ENCODE measurements at places on chromosomes 16 and 17.

DNA sequence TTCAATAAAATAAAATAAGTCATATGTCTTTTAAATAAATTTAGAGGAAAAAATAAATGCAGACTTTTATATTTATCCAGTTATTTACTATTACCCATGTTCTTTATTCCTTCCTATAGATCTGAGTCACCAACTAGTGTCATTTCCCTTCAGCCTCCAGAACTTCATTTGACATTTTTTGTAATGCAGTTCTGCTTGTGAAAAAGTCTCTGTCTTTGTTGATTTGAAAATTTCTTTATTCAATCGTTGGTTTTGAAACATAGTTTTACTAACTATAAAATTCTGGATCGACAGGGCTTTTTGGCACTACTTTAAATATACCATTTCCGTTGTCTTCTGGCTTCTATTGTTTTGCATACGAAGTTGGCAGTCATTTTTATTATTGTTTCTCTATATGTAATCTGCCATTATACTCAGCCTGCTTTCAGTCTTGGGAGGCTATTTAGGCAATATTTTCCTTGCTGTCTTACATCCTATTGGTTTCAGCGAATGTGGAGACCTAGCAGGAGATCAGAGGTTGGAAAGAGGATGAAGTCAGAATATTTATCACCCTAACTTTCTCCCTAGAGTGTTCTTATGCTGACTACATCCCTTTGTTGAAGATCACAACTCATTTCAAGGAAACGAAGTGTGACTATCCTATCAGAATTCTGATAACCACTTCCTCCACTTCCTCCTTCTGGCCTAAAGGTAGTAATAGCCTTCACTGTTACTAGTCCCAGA lies 42.0 kb upstream of the SLC6A2 start:
- no peak for DNase-seq
- no peaks in the 10 kb centered on the region for H3K36me3 ChIP-seq
- H3K27me3 ChIP-seq: peaks cover 13% of the 10 kb centered on the region
- no peak overlapping the region for H3K27ac ChIP-seq
- no peaks in the 10 kb centered on the region for H3K4me1 ChIP-seq

- DNase-seq: no peak
- no peak overlapping the region for H3K4me3 ChIP-seq
- H3K4me1 ChIP-seq: peaks cover 13% of the 10 kb centered on the region
- H3K27ac ChIP-seq: peak overlapping the region; percentile 69
- peaks cover 36% of the 10 kb centered on the region for H3K36me3 ChIP-seq
These were observed 124.8 kb downstream of the ABCC1 start for GRCh38 chr16:16073891-16074881.

- no peak overlapping the region for H3K27ac ChIP-seq
- DNase-seq: no peak
- peaks cover 5% of the 10 kb centered on the region for H3K27me3 ChIP-seq
- peaks cover 53% of the 10 kb centered on the region for H3K4me1 ChIP-seq
These were observed 511.6 kb downstream of the MAF start for GRCh38 chr16:79088971-79089370.

DNA sequence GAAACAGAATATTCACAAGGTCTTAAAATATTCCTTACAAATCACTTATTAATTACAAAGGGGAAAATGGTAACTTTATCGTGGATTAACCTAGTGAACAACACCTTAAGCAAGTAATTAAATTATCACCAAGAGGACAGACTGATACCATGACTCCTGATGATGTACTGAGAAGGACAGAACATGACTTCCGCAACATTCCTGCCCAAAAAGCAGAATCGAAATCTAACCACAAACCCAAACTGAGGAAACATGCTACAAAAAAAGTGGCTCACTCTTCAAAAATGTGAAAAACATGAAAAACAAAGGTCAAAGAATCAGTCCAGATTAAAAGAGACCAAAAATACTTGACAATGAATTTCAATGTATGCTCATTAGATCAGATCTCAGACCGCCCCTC lies 151.5 kb downstream of the AATF start:
- no peak overlapping the region for H3K27ac ChIP-seq
- peaks cover 10% of the 10 kb centered on the region for H3K36me3 ChIP-seq
- H3K27me3 ChIP-seq: no peaks in the 10 kb centered on the region
- H3K4me1 ChIP-seq: no peaks in the 10 kb centered on the region

DNA sequence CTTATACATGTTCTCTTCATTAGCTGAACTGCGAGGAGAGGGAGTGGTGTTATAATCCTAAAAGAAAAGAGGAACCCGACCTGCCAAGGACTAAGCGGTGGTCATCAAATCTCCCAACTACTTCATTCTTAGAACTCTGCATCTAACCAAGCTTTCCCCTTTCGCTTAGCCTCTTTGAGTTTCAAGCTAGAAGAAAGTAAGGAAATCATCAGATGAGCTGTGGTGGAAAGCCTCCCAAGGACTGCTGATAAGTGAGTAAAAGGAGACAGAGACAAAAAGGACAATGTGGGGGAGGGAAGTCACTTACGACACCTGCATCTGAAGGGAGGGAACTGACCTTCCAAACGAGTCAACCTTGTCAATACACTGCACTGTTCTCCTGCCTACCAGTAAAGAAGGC lies 121.3 kb downstream of the TRIM37 start:
- H3K27ac ChIP-seq: no peak overlapping the region
- H3K4me3 ChIP-seq: no peak overlapping the region
- no peaks in the 10 kb centered on the region for H3K27me3 ChIP-seq

DNA sequence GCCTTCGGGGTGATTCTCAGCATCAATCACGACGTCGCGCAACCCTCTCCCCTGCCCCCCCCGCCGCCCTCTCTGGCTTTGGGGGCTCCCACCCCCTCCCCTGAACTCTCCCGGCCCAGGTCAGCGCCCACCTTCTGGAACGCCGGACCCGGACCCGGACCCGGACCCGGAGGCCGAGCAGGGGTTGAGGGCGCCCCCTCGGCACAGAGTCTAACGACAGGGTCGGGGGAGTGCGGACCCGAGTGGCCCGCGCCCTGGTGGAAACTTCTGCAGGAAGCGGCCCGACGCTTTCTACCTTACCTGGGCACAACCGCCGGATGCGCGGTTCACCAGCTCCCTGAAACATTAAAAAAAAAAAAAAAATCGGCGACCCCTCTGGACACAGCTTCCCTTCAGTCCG lies 16.2 kb downstream of the SALL1 start:
- H3K27me3 ChIP-seq: peaks cover 31% of the 10 kb centered on the region
- DNase-seq: no peak
- H3K27ac ChIP-seq: no peak overlapping the region
- no peak overlapping the region for H3K4me3 ChIP-seq
- H3K36me3 ChIP-seq: peaks cover 2% of the 10 kb centered on the region

DNA sequence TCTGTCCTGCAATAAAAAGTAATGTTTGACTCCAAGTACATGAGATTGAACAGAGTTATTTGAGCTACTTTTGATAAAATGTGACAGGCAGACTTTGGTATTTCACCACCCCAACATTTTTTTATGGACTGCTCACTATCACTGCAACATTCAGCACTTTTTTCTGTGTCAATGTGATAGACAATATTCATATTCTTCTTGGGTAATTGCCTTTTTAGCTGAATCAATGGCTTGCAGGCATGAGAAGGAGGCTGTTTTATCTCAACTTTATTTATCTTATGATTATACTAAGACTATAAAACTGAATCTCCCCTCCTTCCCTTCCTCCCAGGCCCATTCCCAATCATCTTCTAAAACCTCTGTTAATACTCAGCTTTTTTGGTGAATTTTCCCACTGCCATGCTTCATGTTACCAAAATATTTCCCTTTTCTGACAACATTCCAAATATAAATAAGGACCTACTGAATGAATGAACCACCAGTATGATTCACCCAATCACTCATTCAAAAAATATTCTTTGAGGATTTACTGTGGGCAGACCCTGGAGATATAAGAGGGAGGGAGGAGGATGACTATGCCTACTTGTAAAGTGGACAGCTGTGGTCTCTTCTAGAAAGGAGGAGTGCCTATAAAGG lies 67.6 kb downstream of the CDH13 start:
- peaks cover under 1% of the 10 kb centered on the region for H3K4me1 ChIP-seq
- no peak overlapping the region for H3K27ac ChIP-seq
- no peaks in the 10 kb centered on the region for H3K36me3 ChIP-seq
- H3K4me3 ChIP-seq: no peak overlapping the region

GRCh38 chr16:55102531-55102930 lies 171.9 kb downstream of the IRX5 start:
- H3K4me1 ChIP-seq: no peaks in the 10 kb centered on the region
- H3K27me3 ChIP-seq: no peaks in the 10 kb centered on the region
- no peak overlapping the region for H3K4me3 ChIP-seq
- DNase-seq: no peak
- no peaks in the 10 kb centered on the region for H3K36me3 ChIP-seq

DNA sequence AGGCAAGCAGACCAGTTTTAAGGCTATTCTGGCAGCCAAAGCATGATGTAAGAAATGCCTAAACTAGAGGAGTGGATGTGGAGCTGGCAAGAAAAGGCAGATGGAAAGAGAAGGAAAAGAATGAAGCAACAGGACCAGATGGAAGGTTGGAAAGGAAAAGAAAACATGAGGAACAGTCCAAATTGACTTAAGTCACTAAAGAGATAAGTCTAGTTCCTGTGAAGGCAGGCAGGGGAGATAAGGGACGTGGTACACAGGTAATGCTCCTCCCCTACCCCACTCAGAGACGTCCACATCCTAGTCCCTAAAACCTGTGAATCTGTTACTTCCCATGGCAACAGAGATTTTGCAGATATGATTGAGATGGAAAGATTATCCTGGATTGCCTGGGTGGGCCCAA lies 43.5 kb downstream of the TEX2 start:
- peaks cover 1% of the 10 kb centered on the region for H3K36me3 ChIP-seq
- H3K27ac ChIP-seq: no peak overlapping the region
- peaks cover 10% of the 10 kb centered on the region for H3K4me1 ChIP-seq
- no peak for DNase-seq
- no peaks in the 10 kb centered on the region for H3K27me3 ChIP-seq
- H3K4me3 ChIP-seq: no peak overlapping the region

DNA sequence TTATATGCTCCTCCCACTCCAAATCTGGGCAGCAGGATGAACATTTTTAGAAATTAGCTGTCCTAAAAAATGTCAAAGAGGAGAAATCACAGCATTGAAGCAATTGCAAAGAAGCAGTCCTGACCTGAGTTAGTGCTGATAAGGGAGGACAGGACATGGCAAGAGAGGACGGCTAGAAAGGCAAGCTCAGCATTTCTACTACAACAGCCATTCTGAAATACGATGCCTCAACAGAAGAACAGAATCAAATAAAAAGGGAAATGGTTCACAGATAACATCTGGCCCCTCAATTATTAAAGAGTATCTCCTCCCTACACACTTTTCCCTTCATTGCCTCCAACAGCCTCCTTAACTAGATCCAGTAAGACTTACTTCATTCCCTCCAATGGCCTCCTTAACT lies 18.3 kb downstream of the VPS53 start:
- no peaks in the 10 kb centered on the region for H3K4me1 ChIP-seq
- no peak overlapping the region for H3K4me3 ChIP-seq
- no peak overlapping the region for H3K27ac ChIP-seq
- peaks cover 20% of the 10 kb centered on the region for H3K36me3 ChIP-seq
- DNase-seq: no peak

- no peaks in the 10 kb centered on the region for H3K36me3 ChIP-seq
- no peak for DNase-seq
- no peak overlapping the region for H3K27ac ChIP-seq
- peaks cover 1% of the 10 kb centered on the region for H3K27me3 ChIP-seq
- H3K4me3 ChIP-seq: no peak overlapping the region
These were observed 11.3 kb downstream of the CX3CL1 start for GRCh38 chr16:57383276-57384247.

DNA sequence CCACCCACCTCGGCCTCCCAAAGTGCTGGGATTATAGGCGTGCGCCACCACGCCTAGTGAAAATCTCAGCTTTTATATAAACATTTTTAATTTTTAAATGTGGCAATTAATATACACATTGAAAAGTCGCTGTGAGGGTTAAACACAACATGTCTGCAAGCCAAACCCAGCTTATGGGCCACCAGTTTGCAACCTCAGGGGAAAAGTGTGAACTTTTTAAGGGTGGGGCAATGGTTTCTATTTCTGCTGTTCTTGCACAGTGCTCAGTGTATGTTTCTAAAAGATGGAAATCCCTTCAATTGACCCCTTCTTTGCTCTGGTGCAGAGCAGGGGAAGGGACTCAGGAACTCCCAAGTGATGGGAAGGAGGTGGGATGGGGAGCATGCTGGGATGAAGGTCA lies 18.3 kb upstream of the SUPT4H1 start:
- no peak overlapping the region for H3K4me3 ChIP-seq
- peaks cover 9% of the 10 kb centered on the region for H3K4me1 ChIP-seq
- peaks cover 1% of the 10 kb centered on the region for H3K36me3 ChIP-seq
- DNase-seq: no peak

DNA sequence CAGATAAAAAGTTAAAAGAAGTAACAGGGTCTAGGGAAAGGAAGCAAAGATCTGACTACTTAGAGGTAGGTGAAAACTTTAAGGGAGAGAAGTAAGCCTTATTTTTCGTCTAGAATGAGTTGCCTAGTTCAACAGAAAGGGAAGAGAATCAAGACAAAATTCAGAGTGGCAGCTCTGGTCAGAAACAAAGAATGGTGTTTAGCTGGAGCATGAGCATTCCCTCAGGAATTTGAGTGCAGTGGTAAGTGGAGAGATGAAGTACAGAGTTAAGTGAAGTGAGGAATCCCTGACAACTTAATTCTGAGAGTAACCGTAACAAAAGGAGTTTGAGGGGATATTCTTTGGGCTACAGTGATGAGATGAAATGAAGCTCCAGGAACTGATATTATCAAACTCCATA lies 11.5 kb downstream of the SMG6 start:
- H3K4me1 ChIP-seq: peaks cover 31% of the 10 kb centered on the region
- no peak overlapping the region for H3K27ac ChIP-seq
- H3K27me3 ChIP-seq: no peaks in the 10 kb centered on the region
- no peak overlapping the region for H3K4me3 ChIP-seq

- H3K36me3 ChIP-seq: peaks cover 34% of the 10 kb centered on the region
- peak overlapping the region; percentile 95 for H3K27ac ChIP-seq
- peaks cover 35% of the 10 kb centered on the region for H3K4me1 ChIP-seq
- H3K27me3 ChIP-seq: no peaks in the 10 kb centered on the region
- DNase-seq: no peak
- H3K4me3 ChIP-seq: peak overlapping the region; percentile 66
These were observed 7.6 kb downstream of the LMF1 start for GRCh38 chr16:962901-963814.

DNA sequence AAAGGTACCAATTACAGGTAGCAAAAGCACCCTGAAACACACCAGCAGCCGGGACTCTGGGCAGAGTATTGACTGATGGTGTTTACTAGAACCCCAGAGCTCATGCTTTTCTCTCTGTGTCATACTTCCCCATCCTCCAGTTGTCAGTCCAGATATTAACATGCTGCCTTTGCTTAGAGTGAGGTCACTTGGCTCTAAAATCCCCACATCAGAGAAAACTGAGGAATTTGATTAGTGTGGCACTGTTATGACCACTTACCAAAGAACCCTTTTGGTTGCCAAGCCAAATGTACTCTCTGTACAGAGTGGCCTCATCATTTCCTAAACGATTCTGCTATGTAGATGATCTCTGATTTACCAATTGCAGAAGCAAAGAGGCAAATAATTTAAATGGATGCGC lies 80.4 kb downstream of the ABCC12 start:
- H3K27me3 ChIP-seq: no peaks in the 10 kb centered on the region
- DNase-seq: no peak
- no peaks in the 10 kb centered on the region for H3K4me1 ChIP-seq
- no peaks in the 10 kb centered on the region for H3K36me3 ChIP-seq
- no peak overlapping the region for H3K27ac ChIP-seq

- H3K4me1 ChIP-seq: peaks cover 63% of the 10 kb centered on the region
- peak overlapping the region; percentile 100 for H3K27ac ChIP-seq
- peak overlapping the region; percentile 93 for H3K4me3 ChIP-seq
- H3K27me3 ChIP-seq: peaks cover 9% of the 10 kb centered on the region
These were observed 790 bp downstream of the TRADD start for GRCh38 chr16:67158637-67159600.

Measured in activated CD4-positive, alpha-beta T cell treated with anti-CD3 and anti-CD28 coated beads, Interleukin-2, amount 10 ng/mL, durations not matched to agents 7 days and 5 days (primary cell).